ENCODE measurements at places on chromosomes 2 and 18. TPM values are rescaled to one million over a fixed set of nuclear protein-coding genes. Genes with fewer than 3 reads are reported as not detected.

Gene MATN3
- polyA plus RNA-seq, result 3.7 TPM

Gene CCDC150
- 33.5 TPM for polyA plus RNA-seq

Gene REG1B
- not detected for polyA plus RNA-seq

Gene IWS1
- 86.2 TPM for polyA plus RNA-seq

Gene KIAA2012
- 0.12 TPM for polyA plus RNA-seq

Gene GPR148
- not detected for polyA plus RNA-seq

Gene NEU2
- not detected for polyA plus RNA-seq

Gene CHRND
- 0.96 TPM for polyA plus RNA-seq

Gene CFC1
- polyA plus RNA-seq, result not detected

Gene TUBA3E
- polyA plus RNA-seq, result 0.18 TPM

Gene FMNL2
- polyA plus RNA-seq, result 134 TPM

Gene FOXD4L1
- 0.60 TPM for polyA plus RNA-seq

Gene CCDC102B
- 8.8 TPM for polyA plus RNA-seq

Gene DSG4
- polyA plus RNA-seq, result not detected

Gene ZBTB7C
- polyA plus RNA-seq, result 12.8 TPM

Gene BMP10
- polyA plus RNA-seq, result not detected

Gene CNTNAP5
- 0.03 TPM for polyA plus RNA-seq

Gene FHOD3
- 42.4 TPM for polyA plus RNA-seq

Gene RTKN
- polyA plus RNA-seq, result 70.4 TPM

Gene PSMA8
- polyA plus RNA-seq, result not detected

Gene CHRNG
- 1.5 TPM for polyA plus RNA-seq

Gene PRR30
- not detected for polyA plus RNA-seq

Gene CFAP65
- 0.28 TPM for polyA plus RNA-seq

Gene SULT1C2
- 89.6 TPM for polyA plus RNA-seq

Gene ASPRV1
- polyA plus RNA-seq, result 4.7 TPM

Gene GAL3ST2
- 0.76 TPM for polyA plus RNA-seq

Gene FTCDNL1
- polyA plus RNA-seq, result 1.2 TPM

Gene ASTL
- 0.18 TPM for polyA plus RNA-seq

Gene NYAP2
- 0.17 TPM for polyA plus RNA-seq

Gene ADNP2
- 29.0 TPM for polyA plus RNA-seq

Gene GKN1
- polyA plus RNA-seq, result not detected

Data from left kidney (tissue), 8 donors.